RWPE1 (cell line): ENCODE measurements at places on chromosomes 1 and 21.

- no peak for DNase-seq
Measured at GRCh38 chr1:151347523-151348246, 633 bp upstream of the RFX5 start.

DNA sequence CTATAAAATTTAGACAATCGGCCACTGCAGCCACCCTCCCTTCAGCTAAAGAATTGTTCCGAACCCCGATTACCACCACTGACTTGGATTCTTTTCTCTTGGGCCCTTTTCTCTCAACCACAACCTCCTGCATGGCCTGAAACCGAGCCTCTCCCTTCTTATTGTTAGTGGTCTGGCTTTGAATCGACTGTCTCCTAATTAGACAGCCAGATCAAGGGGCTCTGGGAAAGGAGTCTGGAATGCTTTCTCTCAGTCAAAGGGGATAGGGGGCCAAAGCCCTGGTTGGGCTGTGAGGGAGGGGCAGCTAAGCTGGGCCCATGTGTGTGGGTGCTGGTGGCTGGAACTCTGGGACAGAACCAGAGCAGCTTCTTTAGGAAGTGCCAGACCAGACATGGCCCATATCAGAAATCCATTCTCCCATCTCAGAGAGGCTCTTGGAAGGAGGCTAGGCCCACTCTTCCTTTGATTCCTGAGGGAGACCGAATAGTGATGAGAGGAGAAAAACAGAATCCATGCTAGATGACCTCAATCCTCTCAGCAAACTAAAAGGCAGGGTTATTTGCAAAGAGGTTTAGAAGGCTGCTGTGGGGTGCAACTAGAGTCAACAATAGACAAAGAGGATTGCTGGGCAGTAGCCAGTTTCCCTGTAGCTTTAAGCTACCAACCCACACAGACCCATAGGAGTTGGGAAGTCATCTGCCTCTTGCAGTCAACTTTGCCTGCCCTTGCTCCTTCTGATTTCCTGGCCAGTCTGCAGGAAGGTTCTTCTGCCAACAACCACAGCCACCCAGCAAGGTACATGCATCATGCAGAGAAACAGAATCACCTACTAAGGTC lies 117.6 kb downstream of the AK5 start:
- DNase-seq, result no peak

- no peak for DNase-seq
Measured at GRCh38 chr21:36769051-36769839, 70.3 kb downstream of the SIM2 start.

- DNase-seq, result no peak
Measured at GRCh38 chr1:182227864-182228547, 163.6 kb downstream of the GLUL start.

GRCh38 chr1:228075801-228076271 lies 6.7 kb upstream of the ARF1 start:
- DNase-seq, result no peak
